ENCODE measurements at places on chromosomes 1 and 21.

GRCh38 chr1:24859063-24860010, 70.7 kb downstream of the RUNX3 start:
- DNase-seq: no peak

DNA sequence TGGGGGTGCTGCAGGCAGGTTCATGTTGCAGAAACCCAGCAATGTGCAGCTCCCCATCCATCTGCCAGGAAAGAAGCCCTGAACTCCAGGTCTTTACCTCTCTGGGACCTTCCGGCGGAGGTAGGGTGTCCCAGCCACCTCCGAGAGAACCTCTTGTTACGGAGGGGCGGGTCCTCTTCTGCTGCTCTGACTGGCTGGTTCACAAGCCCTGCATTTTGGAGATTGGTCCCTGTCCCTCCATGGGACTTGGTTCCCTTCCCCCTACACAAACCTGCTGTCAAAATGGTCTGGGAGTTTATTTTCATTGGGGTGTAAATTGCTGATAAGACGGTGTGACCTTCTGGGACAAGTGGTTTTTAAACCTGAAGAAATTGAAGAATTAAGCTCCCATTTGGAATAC, 8.0 kb upstream of the CELSR2 start:
- no peak for DNase-seq

- no peak for DNase-seq
Measured at GRCh38 chr1:172398970-172399755, 21.3 kb upstream of the C1orf105 start.

DNA sequence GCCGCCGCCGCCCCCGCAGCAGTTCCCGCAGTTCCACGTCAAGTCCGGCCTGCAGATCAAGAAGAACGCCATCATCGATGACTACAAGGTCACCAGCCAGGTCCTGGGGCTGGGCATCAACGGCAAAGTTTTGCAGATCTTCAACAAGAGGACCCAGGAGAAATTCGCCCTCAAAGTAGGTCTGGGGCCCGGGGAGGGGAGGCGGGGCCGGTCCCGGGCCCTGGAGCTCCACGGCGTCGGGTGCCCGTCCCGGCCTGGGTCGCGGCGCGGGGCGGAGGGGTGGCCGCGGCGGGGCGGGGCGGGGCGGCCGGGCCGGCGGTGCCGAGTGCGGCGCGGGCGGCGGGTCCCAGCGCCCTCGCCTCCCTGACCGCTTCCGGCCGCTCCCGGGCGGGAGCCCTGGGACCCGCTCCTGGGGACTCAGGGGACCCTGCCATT, 646 bp downstream of the MAPKAPK2 start:
- no peak for DNase-seq

GRCh38 chr1:241356519-241357365, at the start of gene RGS7:
Gene RGS7 (minus strand): TSS chr1:241357205.
- peak; percentile 68 for DNase-seq

GRCh38 chr1:94531664-94532063, 9.9 kb downstream of the F3 start:
- no peak for DNase-seq

DNA sequence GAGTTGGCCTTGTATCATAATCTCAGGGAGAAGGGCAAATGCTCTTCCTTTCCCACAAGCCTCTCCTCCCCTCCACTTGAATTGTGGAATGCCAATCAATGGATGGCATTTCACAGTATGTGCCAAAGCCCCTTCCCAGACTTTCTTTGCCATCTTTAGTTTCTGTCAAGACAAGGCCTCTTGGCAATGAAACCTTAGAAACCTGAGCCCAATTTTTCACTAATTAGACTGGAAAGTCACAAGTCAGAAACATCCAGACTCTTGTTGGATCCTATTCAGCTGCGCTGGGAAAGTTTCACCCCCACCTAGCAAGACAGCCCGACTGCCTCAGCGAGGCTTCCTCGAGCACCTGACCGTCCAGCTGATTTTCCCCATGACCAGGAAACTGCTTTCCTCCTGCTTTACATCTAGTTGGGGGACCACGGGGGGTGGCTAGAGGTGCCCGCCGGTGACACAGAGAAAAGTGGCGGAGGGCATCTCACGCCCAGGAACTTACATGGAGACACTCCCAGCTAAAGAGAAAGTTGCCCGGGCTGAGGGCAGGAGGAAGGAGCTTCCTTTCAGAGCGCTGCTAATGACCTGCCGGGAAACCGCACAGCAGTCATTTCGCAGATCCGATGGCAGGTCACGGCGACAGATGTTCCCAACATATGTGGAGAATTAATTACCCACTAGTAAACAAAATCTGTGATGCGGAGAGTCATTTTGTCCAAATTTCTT, 302.6 kb upstream of the RRP15 start:
- DNase-seq: no peak

GRCh38 chr1:57131701-57132394, 166.0 kb upstream of the C8B start:
- DNase-seq: no peak

DNA sequence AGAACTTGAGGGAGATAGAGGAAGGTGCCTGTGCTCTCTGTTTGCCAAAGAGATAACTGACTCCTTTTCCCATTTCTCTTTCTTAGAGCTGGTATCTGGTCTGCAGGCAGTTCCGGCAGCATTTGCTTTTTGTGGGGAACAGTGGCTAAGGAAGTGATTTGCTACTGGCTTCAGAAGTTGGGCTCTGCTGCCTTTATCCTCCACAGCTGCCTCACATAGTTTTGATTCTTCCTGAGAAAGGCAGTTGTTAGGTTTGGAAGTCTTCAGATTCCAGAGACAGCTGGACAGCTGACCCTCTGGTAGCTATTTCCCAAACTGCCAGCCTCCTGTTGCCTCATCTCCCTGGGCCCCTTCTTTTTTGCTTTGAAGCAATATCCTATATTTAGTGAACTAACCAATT, 62.6 kb upstream of the MACF1 start:
- DNase-seq: no peak

- no peak for DNase-seq
Measured at GRCh38 chr1:184329962-184330868, 56.6 kb upstream of the C1orf21 start.

DNA sequence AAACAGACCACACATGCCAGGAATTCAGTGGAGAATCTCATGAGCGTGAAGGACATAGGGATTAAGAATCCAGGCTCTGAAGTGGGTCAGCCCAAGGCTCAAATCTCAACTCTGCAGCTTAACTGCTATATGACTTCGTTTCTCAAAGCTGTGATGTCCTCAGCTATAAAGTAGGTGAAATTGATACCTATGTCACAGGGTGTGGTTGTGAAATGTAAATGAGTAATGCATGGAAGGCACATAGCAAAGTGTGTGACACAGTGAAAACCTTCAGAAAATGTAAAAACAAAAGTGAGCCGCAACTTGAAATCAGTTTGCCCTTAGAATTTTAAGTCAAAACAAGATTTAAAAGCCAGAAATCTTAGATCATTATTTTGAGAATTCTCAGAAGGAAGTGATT, 145.7 kb upstream of the PRMT6 start:
- no peak for DNase-seq

DNA sequence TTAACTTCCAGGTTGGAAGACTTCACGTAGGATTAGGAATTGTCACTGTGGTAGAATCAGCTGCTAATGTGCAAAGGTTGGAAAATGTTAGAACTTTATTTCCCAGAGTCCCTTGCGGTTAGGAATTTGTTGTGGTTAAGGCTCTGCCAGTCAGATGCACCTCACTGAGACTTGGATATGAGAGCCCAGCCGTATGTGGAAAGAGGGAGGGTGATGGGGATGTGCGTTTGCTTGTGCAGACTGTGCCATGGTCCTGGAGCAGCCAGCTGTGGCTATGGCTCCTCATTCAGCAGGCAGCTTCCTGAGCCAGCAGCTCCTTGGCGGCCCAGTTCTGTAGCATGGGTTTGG, 12.5 kb downstream of the S100A10 start:
- DNase-seq: no peak

GRCh38 chr1:55519937-55520683, 304.9 kb upstream of the USP24 start:
- no peak for DNase-seq

- DNase-seq: no peak
Measured at GRCh38 chr1:226637147-226637935, 88.8 kb downstream of the STUM start.

DNA sequence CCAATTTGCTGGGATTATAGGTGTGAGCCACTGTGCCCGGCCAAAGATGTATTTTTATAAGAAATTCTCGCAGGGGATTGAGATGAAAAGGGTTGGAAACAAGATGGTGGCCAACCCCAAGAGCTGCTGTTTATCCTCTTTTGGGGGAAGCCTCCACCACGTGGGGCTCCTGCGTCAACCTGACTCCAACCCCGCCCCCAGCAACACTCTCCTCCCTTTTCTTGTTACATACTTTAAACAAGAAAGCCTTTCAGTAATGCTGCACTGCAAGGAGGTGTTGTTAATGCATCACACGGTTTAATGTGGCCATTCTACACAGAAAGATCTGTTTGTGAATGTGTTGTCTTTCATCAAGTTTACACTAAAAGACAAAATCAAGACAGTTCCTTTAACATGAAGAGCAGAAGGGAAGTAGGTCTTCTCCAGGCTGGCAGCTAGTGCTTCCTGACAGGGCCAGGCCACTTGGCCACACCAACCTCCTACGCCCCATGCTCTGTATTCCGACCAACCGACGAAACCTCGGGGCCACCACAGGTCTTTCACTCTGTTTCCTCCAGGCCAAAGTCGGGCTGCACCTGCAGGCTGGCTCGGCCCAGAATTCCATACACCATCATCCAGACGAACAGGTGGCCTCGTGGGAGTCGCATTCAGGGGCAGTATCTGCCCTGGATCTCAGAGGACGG, 25.9 kb downstream of the C2CD2 start:
- no peak for DNase-seq

DNA sequence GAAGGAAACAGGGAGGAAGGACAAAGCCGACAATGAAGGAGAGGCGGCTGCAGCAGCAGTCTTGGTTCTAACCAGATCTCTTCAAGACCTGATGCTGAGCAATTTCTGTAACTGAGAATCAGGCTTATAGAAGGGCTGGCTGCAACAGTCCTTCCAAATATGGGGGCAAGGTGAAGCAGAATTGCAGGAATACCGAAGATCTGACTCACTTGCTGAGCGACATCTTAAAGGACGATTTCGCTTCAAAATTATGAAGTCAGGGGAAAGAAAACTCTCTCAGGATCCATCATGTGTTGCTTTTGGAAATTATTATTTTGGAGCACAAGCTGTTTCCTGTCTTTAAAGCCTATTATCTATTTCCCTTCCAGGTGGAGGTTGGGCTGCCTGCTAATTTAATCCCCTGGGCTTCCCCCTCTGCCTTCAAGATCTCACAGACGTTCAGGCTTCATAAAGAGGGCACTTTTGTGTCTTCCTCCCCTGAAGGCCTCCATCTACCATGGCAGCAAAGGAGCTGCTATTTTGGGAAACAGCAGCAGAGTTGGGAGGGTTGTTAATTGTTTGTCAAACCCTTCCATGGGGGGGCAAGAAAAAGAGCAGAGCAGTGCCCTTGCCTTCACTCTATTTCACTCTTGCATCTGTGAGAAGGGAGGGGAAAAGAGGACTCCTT, 10.8 kb upstream of the IER5 start:
- no peak for DNase-seq

- DNase-seq: no peak
Measured at GRCh38 chr1:100302739-100303138, 36.7 kb downstream of the RTCA start.

- DNase-seq: no peak
Measured at GRCh38 chr1:32274646-32275340, 17.1 kb upstream of the HDAC1 start.

DNA sequence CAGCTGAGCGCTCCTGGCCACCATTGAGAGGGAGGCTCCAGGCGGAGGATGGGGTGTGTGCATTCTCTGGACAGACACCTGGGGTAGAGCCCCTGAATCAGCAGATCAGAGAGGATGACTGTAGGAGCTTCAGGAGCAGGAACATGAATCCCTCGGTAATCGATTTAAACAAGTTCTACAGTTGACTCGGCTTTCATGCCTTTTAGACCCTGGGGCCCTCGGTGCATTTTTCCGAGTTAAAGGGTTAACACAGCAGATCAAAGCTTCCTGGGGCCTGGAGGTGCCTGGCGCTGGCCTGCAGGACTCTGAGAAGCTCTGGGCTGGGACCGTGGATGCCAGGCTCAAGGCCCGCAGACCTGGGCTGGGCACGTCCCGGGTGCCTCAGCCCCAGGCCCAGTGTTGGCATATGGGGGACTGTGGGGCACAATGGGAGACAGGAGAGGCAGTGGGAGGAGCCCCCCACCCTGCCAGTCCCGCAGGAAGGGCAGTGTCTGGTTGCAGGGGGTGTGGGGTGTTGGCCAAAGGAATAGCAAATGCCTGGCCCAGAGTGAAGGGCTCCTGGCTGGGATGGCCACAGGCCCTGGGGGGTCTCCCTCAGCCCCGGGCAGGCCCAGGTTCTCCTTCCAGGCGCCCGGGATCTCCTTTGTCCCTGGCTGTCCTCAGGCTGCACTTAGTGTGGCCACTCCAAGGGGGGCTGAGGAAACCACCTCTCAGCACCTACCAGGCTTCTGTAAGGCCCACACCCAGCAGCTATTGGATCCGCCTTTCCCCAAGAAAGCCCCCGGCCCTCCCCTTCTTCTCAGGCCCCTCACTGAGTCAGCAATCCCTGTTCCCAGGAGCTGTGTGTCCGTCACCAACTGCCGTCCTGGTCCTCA, 40.1 kb downstream of the SLX9 start:
- DNase-seq: no peak

GRCh38 chr1:235516862-235517446, 12.7 kb upstream of the B3GALNT2 start:
- DNase-seq: peak; percentile 11

GRCh38 chr1:179757933-179758332, 14.8 kb downstream of the FAM163A start:
- no peak for DNase-seq

DNA sequence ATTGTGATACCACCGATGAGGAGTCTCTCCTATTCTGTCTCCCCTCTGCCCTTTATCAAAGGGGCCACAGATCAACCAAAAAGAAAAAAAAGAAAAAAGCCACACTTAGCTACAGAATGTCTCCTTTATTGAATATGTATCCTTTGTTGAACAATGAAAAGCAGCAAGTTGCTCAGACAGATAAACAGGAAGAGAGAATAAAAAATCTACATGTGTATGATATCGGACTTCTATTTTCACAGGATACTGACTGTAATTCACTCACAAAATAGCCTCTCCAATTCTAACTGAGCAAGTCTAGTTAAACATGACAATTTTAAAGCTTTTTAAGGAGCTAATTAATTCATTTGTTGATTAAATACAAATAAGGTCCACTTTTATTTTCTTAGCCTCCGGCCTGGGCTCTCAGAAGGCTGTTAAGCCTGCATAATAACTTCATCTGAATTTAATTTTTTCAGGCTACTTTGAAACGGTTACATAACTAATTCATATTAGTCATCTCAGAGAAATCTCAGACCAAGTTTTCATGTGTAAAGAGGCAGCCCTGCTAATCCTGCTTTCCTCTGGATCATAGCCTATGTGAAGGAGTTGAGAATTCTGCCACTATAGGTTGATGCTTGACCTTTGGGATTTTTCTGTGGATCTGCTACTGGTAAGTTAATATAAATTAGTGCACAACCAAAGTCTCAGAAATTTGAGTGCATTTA, 304.1 kb upstream of the NR5A2 start:
- DNase-seq: no peak

GRCh38 chr1:22712502-22713271, 2.0 kb downstream of the EPHB2 start:
- no peak for DNase-seq

- DNase-seq: no peak
Measured at GRCh38 chr1:175802407-175803123, 59.2 kb upstream of the TNR start.

Data from NCI-H1930 (cell line).